Activated CD4-positive, alpha-beta memory T cell treated with anti-CD3 and anti-CD28 coated beads for 36 hours (primary cell): ENCODE measurements at places on chromosomes 1 and 21.
A peak's percentile ranks its signal among the peaks of the same experiment; 100 is the strongest.

DNA sequence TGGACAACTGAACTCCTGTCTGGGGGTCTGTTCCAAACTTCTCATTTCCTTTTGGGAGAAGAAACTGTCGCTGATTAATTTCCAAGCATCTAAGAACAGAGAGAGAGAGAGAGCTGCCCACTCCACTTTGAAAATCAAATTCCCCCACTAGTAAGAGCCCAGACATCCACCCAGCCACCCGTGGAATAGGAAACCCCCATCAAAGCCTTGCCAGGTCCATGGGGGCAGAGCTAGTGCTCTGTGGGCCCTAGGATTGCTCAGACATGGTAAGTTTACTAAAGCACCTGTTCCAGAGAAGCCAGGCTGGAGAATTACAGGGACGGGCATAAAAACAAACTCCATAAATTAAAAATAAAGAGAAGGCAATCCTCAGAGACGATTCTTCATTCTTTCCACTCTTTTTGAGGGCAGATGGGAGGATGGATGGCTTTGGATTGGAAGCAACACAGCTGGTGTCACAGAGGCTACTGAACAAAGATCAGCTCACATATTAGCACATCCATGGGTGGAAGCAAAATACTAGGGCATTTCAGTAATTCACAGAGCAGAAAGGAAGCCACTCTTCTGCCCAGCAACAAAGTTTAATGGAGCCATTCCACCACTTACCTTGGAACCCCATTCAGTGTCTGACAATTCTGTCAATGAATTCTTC, 103.9 kb downstream of the COLGALT2 start:
- no peak for DNase-seq

GRCh38 chr1:86861424-86861823, 52.5 kb downstream of the SELENOF start:
- no peak for DNase-seq

- DNase-seq, result no peak
Measured at GRCh38 chr1:68307378-68307787, 75.1 kb upstream of the WLS start.

DNA sequence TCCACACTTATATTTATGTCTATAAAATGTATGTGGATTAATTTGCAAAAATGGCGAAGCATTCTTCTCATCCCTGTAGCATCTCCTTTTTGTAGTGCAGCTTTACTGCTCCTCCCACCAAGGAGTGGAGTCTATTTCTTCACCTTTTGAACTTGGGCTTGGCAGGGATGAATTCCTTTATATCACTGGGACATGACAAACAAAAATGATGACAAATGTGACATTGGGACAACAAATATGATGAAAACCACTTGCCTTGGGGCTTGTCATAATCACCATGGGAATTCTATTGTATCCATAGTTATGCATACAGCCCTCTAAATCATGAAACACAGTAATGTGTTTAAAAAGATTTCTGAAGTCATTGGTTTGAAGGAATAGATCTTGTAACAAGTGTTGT, 155.0 kb downstream of the TNFSF18 start:
- no peak for DNase-seq

DNA sequence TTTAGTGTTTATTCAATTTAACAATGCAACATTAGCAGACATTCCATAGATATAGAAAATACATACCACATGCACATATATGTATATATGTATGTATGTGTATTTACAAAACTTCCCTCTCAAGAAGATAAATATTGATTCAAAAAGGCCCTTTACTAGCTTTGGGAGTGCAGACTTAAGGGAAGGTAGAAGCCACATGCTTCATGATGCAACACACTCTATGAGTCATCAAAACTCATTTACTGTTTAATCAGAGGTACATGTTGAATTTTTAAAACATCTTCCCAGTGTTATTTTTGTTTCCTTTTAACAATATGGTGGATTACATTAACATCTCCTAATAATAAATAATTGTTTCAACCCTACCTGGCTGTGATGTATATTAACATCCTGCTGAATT, 61.4 kb upstream of the KIRREL1 start:
- DNase-seq, result no peak

- DNase-seq, result no peak
Measured at GRCh38 chr1:26010825-26011224, 10.8 kb upstream of the EXTL1 start.

DNA sequence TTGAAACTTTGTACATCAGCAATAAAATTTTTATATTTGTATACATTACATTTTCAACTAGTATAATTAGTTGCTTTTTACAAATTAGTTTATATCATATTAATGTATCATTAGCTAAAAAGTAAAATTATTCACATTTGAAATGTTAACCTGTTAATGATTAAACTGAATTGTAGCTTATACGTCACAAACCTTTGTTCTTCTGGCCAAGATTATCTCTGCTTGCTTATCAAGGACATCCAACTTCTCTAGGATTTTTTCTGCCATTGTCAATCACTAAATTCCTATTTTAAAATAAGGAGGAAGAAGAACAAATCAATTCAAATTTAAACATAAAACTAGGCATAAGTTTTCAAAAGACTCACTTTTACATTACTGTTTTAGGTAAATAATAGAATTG, 7.8 kb downstream of the C1orf141 start:
- DNase-seq, result no peak

DNA sequence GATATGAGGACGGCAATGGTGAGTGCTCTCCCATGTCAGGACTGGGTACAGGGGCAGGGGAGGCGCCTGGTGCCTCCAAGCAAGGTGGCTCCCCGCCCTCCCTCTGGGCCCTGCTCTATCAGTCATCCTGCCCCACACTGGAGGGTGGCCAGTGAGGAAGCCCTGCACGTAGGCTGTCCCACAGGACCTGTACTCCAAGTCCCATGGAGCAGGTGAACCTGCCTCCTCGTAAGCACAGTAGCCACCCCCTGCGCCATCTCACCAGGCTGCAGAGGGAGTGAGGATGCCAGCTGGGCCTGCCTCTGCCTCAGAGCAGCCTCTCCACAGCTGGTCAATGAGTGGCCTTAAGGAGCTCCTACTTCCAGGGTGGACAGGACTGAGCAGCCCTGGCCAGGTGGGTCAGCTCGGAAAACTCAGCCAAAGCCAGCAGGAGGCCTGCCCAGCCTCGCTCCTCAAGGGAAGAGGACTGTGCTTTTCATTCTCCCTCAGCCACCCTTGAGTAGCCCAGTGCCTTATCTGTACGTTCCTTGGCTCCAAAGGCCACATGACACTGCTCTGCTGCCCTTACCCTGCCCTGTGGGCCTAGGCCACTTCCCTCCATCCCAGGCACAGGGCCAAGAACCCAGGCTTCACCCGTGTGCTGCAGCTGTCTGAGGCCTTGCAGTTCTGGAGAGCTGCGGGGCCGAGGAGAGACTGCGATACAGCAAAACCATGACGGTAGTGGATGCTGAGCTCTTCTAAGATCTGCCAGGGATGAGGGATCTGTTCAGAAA, 39.6 kb downstream of the SLC45A1 start:
- DNase-seq, result no peak

GRCh38 chr1:158117854-158118704, 62.6 kb upstream of the CD1D start:
- peak; percentile 28 for DNase-seq

DNA sequence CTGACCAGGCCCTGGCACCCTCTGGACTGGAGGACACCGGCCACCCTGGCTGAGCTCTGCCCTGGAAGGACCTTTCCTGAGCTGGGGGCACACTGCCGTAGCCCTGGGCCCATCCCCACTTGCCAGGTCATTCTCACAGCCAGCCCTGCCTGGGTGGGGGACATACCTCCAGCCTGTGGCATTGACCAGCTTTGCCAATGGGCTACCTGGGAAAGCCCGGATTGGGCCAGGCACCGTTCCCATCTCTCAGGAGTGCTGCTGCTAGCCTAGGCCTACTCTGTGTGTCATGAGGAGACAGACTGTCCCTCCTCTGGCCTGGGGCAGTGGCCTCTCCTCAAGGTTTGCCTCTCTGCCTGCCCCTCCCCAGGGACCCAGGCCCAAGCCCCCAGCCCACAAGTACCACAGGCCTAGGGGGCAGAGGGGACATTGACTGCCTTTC, 40.0 kb downstream of the COQ8A start:
- DNase-seq, result no peak

DNA sequence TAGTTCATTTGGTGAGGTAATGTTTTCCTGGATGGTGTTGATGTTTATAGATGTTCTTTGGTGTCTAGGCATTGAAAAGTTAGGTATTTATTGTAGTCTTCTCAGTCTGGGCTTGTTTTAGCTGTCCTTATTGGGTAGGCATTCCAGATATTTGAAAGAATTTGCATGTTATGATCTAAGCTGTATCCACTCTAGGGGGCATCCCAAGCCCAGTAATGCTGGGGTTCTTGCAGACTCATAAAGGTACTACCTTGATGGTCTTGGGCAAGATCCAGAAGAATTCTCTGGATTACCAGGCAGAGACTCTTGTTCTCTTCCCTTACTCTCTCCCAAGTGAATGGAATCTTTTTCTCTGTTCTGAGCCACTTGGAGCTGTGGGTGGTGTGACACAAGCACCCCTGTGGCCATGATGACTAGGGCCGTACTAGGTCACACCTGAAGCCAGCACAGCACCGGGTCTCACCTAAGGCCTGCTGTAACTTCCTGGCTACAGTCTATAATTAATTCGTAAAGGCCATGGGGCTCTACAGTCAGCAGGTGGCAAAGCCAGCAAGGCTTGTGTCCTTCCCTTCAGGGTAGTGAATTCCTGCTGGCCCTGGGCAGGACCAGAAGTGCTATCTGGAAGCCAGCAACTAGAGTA, 74.8 kb upstream of the PDE4B start:
- DNase-seq, result peak; percentile 15

GRCh38 chr1:1758692-1759455, 19.4 kb downstream of the NADK start:
- no peak for DNase-seq

DNA sequence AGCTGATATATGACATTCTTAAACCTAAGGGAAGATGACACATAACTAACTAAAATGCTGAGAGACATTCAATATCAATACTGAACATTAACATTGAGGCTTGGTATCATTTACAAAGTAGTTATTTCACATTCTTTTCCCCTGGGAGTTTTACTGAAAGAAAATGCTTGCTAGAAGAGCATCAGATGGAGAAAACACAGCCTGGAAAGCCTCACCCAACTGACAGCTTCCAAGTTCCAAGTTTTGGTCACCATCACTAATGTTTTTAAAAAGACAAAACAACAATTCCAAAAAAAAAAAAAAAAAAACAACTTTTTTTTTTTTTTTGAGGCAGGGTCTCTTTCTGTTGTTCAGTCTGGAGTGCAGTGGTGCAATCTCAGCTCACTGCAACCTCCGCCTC, 80.6 kb downstream of the DSCAM start:
- no peak for DNase-seq

GRCh38 chr1:235093696-235094592, 34.7 kb downstream of the TOMM20 start:
- peak; percentile 90 for DNase-seq

DNA sequence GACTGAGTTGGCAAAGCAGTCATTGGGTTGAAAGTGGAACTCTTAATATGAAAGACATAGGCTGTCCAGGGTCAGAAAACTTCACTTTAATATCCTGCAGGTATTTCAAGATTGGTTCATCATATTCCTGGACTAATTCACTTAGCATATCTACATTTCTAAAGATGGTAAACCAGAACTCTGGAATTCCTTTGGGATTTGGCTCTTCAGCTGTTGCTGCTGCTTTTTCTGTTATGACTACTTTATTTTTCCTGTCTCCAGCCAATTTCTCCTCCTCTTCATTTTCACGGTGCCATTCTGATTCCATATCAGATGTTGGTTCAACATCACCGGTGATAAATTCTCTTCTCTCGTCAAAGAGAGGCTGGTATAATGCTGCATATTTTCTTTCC, 37.4 kb downstream of the CD58 start:
- no peak for DNase-seq

DNA sequence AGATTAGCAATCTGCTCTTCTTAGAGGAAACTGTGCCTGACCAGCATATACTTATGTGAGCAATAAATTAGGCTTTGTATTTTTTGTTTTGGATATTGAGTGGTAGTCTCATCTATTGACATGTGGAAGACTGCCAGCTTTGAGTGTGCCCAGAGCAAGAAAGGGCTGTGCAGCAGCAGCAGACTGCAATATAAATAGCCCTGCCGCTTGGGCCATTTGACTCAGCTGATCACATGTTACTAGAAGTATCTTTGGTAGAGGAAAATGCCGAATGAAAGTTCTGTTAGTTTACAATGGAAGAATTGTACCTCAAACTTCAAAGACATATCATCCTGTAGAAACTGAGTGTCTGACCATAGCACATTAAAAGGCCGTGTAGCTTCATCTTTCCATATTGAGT, 9.1 kb upstream of the PSMB2 start:
- no peak for DNase-seq

DNA sequence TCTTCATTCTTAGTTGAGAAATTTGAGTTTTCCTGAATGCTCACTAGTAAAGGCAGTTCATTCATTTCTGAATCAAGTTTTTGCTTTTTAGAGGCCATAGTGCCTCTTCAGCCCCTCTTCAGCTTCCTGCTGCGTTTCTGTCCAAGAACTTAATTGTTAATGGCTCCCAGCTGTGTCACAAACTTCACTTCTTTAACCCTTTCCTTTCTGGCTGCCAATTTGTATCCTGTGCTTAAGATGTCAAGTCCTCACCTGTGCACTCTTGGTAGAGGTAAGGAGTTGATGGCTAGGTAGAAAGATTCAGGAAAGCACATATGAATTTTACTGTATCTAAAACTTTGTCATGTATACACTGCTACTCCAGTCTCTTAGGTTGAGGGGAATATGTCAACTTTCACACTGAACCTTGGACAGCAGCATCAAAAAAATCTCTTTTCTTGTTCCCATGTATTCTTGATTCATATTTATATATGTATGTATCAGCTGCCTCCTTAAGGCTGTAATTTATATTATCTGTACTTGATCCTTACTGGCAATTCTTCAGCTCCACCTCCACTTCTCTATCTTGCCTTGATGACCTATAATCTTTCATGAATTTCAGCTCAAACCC, 612.8 kb downstream of the LMO4 start:
- no peak for DNase-seq

- no peak for DNase-seq
Measured at GRCh38 chr1:192153276-192153675, 5.0 kb upstream of the RGS18 start.

GRCh38 chr1:226097866-226098625, 35.5 kb downstream of the H3-3A start:
- DNase-seq, result no peak

GRCh38 chr1:12138196-12139168, 28.3 kb upstream of the TNFRSF1B start:
- DNase-seq, result no peak

- no peak for DNase-seq
Measured at GRCh38 chr1:231055271-231055670, 15.2 kb upstream of the FAM89A start.
